ENCODE measurements at places on chromosomes 1 and 21.

- DNase-seq: no peak
Observed at GRCh38 chr1:168875831-168876230, 146.8 kb upstream of the DPT start.

DNA sequence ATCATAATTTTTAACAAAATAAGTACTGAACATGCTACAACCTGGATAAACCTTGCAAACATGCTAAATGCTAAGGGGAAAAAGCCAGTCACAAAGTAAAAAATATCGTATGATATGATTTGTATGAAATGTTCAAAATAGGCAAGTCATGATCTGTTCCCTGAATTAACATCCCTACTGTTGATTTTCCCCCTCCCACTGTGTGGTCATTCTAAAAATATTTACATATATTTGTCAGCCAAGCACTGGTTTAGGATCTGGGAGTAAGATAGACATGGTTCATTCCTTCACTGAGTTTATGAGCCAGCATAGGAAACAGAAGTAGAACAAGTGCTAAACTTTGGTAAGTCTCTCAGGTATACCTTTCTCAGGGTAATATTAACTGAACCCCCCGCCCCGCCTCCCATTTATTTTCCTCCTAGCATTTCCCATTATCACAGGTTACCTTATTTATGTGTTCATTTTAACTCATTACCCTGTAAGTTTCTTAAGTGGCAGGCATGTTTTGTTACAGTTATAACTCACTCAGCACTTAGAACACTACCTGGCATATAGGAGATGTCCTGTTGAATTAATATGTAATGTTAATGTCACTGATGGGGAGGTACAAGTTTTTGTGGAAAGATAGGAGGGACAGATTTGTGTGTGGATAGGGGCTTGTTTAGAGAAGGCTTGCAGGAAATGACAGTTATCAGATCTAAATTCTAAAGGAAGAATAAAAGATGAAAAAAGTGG lies 12.3 kb downstream of the UQCRH start:
- DNase-seq: no peak

GRCh38 chr1:192566657-192567056 lies 8.9 kb upstream of the RGS1 start:
- peak; percentile 89 for DNase-seq

DNA sequence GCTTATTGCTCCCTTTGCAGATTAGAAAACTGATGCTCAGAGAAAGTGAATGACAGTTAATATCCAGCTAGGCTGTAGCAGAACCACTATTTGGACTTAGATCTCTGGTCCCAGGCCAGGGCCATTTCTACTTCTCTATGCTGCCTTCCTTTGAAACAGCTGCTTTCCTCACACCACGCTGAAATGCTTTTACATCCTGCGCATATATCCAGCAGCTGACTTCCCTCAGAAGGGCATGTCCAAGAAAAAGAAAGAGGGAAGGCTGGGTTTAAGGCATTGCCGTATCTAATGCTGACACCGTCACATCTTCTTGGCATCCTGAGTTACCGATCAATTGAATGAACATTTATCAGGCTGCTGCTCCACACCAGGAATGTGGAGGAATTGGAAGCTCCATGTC lies 122.4 kb downstream of the UBE2U start:
- DNase-seq: no peak

DNA sequence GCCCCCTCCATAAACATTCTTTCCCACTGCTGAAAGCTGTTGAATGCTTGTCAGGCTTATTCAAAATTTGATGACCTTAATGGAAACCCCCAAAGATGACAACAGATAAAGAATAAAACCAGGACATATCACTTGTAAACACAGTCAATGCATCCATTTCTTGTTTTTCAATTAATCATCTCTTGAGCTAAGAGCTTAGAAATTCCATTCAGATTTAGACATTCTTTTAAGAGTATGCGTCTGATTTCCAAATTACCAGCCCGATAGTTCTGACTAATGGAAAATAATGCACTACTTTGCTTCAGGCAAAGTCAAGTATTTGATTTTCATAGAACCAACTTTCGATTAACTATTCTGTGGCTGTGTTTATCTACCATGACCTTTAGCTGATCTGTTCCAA lies 100.6 kb upstream of the RUNX1 start:
- no peak for DNase-seq

- no peak for DNase-seq
Observed at GRCh38 chr1:66778969-66779368, 22.1 kb downstream of the INSL5 start.

DNA sequence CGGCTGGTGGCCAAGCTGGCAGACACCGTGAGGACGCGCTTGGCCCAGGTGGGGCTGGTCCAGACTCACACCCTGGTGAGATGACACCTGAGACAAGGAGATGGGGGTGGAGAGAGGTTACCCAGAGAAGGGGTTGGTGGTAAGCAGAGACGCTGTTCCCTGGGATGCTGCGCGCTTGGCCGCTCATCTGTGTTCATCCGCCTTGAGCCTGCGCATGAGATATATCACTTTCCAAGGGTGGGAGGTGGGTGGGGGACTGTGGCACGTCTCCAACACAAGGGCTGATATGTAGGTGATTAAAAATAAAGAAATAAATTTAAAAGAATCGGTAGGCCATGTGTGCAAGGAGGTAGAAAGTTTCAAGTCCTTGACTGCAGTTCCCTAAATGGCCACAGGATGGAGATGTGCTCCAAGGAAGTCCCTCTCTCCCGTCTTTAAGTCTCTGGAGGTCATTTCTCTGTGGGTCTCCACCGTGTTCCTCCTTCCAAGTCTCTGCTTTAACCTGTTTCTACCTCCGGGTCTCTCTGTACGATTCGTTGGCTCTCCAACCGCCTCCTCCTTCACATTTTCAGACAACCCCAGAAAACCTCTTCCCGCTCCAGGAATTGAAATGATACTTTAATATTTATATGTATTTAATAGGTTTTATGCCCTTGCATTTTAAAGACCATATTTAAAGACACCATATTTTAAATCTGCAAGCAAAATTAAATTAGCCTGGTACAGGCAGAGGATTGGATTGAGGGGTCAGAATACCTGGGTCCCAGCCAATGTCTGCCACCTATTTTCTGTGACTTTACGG lies 4.5 kb downstream of the TTC24 start:
- peak; percentile 86 for DNase-seq

GRCh38 chr1:94401206-94401605 lies 17.0 kb upstream of the ABCD3 start:
- DNase-seq: no peak

DNA sequence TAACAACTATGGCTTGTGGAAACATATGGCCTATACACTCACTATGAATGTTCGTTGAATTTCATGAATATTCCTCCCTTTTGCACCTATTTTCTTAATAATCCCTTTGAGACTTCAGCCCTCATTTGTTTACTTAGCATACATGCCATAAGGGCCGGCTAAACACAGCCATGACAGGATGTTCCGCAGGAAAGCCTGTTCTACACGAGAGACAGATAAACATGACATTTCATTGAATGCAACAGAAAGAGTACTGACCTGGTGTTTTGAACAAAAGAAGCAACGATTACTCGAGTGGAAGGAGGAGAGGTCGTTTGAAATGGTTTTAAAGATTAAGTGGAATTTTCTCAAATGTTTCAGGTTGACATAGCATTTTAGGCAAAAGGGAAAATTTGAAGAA lies 459.5 kb upstream of the CXADR start:
- DNase-seq: no peak

DNA sequence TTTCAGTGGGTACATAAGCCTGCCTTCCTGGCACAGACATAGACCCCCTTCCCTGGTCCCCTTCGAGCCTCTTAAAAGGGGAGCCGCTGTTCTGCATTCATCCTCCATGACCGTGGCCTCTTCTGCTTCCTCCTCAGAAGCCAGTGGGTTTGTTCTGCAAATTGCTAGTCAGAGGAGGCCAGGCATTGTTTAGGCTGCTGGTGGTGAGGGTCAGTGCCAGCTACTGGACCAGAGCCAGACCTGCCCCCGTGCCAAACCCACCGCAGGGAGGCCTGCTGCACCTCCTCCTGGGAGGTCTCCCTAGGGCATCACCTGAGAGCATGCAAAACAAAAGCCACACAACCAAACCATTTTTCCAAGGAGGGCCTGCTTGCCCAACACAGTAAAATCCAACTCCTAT lies 178.4 kb downstream of the MIS18A start:
- DNase-seq: no peak

GRCh38 chr1:3750741-3751140 lies 1.5 kb upstream of the CCDC27 start:
- no peak for DNase-seq

GRCh38 chr1:27527223-27527889 lies 37.4 kb upstream of the WASF2 start:
- peak; percentile 24 for DNase-seq

GRCh38 chr1:4972761-4973320 lies 318.4 kb downstream of the AJAP1 start:
- no peak for DNase-seq

GRCh38 chr1:206714331-206715058 lies 29.8 kb downstream of the MAPKAPK2 start:
- no peak for DNase-seq
